ENCODE measurements at places on chromosomes 7 and 10. TPM values are rescaled to one million over a fixed set of nuclear protein-coding genes. Genes with fewer than 3 reads are reported as not detected.

The NEUROG3 gene
- not detected for total RNA-seq

The EBLN1 gene
- not detected for total RNA-seq

The ELFN1 gene
- 1.2 TPM for total RNA-seq

The CYP3A5 gene
- total RNA-seq, result not detected

The UCMA gene
- not detected for total RNA-seq

The TFEC gene
- 2.0 TPM for total RNA-seq

The PON3 gene
- total RNA-seq, result 0.85 TPM

The CFTR gene
- total RNA-seq, result not detected

The CDH23 gene
- total RNA-seq, result under 0.01 TPM

Data from dermis blood vessel endothelial cell (primary cell).